ENCODE measurements at places on chromosomes 4 and X. TPM values are rescaled to one million over a fixed set of nuclear protein-coding genes. Genes with fewer than 3 reads are reported as not detected.

The CLTRN gene
- total RNA-seq = 0.18 TPM

The PABPC5 gene
- total RNA-seq = not detected

The FAAH2 gene
- 6.0 TPM for total RNA-seq

The PABPC1L2B gene
- not detected for total RNA-seq

The GRIA3 gene
- total RNA-seq = not detected

The SHOX gene
- not detected for total RNA-seq

The PRDM5 gene
- total RNA-seq = 0.23 TPM

The TEX13C gene
- total RNA-seq = not detected

The GALNTL6 gene
- total RNA-seq = not detected

The FHIP1A gene
- total RNA-seq = 0.05 TPM

The NLGN3 gene
- total RNA-seq = 0.90 TPM

The MAP7D2 gene
- total RNA-seq = 0.50 TPM

The CXorf49B gene
- not detected for total RNA-seq

The FAM47E gene
- not detected for total RNA-seq

The DTHD1 gene
- 1.3 TPM for total RNA-seq

The F9 gene
- not detected for total RNA-seq

The PDE6B gene
- total RNA-seq = 13.3 TPM

The TRIM60 gene
- not detected for total RNA-seq

The CPE gene
- not detected for total RNA-seq

The MSANTD1 gene
- total RNA-seq = 0.65 TPM
